Fibroblast of skin of right biceps (primary cell): ENCODE measurements at places on chromosomes 6 and 20.

DNA sequence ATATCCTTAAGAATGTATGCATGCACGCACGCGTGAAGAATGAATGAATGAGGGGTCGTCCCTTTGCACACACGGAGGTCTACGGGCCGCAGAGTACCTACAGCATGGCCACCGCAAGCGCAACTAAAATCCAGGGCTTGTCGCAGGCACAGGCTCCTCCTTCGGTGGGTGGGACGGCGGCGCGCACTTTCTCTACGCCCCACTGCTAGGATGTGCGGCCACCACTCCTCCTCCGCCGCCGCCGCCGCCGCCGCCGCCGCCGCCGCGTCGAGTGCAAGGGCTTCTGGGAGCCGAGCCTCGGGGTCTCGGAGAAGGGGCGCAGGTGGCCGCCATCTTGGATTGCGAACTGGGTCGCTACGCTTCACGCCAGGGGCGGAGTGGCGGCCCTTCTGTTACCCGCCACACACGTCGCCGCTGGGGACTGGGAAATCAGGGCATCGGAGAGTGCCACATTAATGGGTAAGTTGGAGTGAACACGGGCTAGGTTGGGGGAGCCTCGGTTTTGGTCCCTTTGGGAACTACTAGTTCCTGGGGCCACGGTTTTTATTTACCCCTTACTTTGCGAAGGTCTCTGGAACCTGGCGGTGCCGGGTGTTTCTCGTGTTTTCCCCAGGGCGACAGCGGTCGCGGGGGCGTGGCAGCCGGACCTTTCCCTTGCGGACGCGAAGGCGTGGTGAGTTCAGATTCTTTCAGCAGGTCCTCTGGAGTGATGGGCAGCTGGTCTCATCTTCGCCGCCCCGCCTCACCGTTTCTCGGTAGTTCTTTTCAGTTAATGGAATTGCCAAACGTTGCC, at the start of gene KPNA5:
Gene KPNA5 (plus strand): TSS at position 332 of the 793 bp plus-strand sequence. CDS start 124 bp downstream, at position 456.
- peak; percentile 93 for DNase-seq

DNA sequence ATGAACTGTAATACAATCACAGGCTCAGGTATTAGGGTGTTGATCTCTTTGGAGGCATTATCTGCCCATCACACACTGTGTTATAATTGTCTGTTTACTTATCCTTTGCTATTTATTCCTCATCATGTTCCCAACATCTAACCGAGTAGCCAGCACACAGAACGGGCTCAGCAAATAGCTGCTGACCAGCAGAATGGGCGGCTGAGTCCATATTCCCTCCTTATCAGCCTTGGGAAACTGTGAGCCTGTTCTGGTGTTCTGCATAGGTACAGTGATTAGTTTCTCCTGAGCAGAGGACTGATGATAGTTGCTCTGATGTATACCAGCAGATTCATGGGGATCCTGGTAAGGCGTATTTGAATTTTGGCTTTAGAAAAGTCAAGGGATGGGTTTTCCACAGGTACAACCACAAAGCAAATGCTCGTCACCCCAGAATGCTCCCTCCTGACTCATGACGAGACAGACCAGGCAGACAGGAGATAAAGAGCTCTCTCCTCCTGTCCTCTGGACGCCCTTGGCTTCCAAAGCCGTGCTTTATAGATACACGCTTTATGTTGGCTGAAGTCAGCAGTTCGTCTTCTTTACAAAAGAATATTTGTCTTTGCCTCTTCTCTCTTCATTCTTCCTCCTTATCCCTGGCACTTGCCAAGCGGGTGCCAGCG, 166.7 kb downstream of the TTLL2 start:
- DNase-seq: no peak

GRCh38 chr6:156694679-156695078, 82.5 kb upstream of the ARID1B start:
- DNase-seq: no peak

DNA sequence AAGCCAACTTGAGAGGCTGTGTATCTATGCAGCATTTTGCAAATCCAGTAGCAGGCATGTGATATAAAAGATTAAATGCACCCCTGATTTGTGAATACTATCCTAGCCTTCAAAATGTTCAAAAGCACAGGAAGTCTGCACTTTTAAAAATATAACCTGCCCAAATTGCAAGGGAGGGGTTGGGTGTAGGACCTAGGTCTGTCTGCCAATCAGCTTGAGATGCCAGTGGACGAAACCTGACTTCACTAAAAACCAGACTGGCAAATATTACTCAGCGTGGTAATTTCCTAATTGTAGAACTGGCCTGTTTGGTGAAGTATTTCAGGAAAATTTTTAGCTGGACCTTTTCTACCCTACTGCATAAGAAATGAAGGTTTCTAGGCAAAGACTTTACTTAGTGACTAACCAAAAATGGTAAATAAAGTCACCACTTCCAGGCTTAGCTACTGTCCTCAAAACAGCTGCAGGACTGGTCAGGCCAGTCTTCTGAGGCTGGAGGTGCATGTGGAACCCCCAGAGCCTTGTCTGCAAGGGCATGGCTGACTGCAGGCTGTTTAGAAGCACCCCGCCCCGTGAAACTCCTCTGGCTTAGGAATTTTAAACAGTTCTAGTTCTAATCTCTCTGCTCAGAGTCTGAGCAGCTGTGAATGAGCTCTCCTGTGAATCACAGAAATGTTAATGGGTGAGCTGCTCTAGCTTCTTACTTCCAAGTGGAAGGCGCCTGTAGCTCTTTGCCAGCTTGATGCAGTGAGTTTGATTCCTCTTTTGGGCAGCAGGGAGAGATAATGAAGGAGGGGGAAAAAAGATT, 104.4 kb upstream of the ESR1 start:
- DNase-seq: no peak

DNA sequence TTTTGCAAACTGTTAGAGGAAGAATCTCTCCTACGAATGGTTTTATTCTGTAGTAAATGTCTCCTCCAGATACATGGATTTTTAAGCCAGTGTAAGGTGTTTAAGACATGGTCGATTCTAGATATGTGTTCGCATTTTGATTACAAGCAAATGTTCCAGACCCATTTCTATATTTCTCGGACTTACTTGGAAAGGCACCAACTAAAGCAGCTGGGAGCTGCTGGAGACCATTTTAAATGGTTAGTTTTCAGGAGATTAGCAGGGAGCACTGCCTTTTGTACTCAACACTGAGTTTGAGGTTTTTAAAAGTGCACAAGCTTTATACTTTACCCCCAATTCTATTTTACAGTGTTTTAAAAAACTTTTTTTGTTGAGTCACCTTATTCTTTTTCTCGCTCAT, 857.0 kb downstream of the KIF16B start:
- DNase-seq: no peak

DNA sequence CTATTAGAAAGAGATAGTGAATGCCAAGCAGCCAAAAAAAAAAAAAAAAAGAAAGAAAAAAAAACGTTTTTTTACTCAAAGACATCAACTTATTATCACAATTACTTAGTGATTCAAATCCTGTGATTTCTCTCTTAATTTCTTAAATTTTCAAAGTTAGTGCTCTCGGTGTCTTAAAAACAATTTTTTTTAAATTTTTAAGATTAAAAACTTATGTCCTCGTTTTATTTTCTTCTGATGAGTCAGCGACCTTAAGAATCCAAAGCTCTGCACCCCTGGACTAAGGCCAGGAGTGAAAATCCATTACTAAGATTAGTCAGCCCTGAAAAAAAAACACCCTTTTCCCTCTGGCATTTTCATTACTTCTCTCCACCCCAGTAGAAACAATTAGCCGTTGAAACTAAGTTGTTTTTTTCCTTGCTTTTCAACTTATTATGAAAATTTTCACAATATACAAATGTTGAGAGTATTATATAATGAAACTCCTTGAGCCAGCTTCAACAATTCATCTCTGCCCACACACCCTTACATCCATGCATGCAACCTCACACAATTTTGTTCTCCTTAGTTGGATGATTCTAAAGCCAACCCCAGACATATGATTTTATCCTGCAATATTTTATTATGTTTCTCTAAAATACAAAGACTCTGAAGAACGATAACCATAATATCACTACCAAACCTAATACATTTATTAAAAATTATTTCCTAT, 85.6 kb upstream of the CARMIL1 start:
- peak; percentile 98 for DNase-seq

GRCh38 chr6:46963626-46964025, 41.9 kb upstream of the ADGRF5 start:
- peak; percentile 36 for DNase-seq

- DNase-seq: no peak
Observed at GRCh38 chr20:12702312-12702711, 306.5 kb upstream of the SPTLC3 start.

- DNase-seq: no peak
Observed at GRCh38 chr6:15663130-15663871, 473 bp upstream of the DTNBP1 start.

DNA sequence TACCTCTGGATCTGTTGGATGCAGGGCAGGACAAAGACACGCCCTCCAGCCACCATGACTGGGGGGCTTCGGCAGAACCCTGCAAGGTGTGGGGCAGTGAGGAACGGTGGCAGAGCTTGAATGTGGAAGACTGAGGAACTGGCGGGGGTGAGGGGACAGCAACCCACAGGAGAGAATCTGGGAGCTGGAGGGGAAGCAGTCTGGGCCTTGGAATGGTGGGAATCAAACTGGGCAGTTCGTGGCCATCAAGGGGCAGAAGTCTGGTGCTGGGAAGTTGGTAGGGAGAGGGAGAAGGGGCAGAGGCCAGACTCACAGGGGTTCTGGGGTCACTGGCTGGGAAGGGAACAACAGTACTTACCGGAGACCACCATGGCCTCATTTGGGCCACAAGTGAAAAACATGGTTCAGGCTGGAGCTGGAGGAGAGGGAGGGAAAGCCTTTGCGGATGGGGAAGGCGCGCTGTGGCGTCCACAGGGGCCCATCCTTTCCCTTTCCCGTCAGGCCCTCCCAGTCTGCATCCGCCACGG, 635 bp downstream of the FLOT1 start:
- no peak for DNase-seq

DNA sequence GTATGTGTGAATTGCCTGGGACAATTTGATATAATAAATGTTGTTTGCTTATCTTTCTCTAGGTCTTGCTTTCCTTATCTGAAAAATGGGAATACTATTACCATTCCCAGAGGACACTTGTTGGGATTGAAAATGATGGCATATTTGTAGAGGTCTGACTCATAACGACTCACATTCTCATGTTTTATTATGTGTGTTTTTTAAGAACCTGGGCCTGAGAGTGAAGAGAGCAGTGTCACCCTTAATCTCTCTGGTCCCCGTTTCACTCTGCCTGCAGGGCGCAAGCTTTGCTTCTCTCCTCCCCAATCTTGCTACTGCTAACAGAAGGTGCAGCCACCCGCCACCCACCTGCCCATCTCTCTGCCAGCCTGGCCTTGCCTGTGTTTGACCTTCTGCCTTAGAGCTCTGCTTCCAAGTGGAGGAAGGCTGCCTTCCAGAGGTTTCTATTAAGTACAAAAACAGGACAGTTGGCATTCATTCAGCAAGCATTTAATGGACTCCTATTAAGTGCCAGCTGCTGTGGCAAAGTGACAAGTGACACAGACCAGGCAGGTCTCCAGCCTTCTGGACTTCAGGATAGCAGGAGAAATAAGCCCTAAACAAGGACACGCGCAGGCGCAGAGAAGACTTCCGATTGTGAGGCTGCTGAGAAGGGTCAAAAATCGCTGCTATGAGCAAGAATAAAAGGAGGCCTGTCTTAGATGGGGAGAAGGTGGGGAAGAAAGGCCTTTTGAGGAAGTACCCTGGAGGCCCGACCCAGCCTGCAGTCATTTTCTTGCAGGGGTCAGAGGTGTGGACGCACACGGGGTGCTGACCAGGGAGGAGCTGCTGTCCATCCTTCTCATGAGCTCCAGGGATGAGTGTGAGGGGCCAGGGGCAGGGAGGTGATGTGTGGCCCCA, 112.5 kb downstream of the JPH2 start:
- peak; percentile 81 for DNase-seq

GRCh38 chr6:5989141-5989723, 17.5 kb downstream of the NRN1 start:
- peak; percentile 96 for DNase-seq

GRCh38 chr6:113500221-113500620, 356.9 kb upstream of the MARCKS start:
- DNase-seq: no peak

DNA sequence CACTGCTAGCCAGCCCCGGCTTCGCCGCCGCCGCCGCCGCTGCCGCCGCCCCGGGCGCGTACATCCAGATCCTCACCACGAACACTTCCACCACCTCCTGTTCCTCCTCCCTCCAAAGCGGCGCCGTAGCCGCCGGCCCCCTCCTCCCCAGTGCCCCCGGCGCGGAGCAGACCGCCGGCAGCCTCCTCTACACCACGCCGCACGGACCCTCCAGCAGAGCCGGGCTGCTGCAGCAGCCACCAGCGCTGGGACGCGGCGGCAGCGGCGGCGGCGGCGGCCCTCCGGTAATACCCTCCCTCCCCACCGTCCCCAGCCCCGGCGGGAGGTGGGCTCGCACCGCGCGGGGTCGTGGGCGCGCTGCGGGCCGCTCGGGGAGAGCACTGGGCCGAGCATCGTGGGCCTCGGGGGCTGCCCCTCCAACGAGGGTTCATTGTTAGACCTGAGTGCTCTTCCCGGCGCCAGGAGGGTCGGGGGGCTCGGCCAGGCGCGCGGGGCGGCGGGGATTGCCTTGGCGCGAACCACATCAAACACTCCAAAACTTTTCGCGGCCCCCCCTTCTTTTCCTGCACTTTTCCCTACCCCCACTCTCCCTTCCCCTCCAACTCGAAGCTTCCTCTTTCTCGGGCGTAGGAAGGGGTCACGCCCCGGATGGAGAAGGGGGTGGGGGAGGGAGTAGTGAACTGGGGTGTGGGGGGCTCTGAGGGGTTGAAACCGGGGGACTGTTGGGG, 827 bp downstream of the E2F3 start:
- DNase-seq: peak; percentile 77

DNA sequence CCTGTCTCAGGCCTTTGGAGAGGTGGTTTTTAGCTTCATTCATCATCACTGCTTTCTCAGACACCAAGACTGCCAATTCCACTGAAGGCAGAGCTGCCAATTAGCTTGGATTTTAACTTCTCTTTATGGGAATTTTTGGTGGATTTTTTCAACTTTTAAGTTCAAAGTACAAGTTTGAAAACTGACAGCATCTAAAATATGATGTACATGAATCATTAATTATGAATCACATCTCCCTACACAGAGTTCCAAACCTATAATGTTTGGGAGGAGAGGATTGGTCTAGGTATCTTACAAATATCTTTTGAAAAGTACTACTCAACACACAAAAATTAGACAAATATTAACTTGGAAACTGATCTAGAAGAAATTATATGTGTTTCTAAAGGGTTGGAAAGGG, 25.5 kb downstream of the CNKSR3 start:
- peak; percentile 55 for DNase-seq

GRCh38 chr6:153947808-153948447, 91.1 kb upstream of the OPRM1 start:
- DNase-seq: peak; percentile 26

DNA sequence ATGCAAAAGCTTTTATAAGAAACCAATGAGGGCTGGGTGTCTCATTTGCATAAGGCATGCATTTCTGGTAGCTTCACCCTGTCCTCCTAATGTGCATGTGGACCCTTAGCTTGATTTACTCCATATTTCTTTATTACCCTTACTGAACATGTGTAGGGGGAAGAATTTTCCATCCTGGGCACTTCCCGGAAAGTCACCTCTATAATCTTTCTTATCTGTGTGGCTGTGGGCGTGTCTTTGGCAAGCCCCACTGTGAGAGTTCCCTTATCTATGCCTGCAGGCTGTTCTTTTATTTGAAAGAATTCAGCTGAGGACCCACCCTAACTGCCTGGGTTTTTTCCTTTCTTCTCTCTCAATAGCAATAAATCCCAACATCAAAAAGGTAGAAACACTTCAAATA, 627.8 kb downstream of the DOK5 start:
- DNase-seq: no peak
